ENCODE measurements at places on chromosomes 7 and 10.

DNA sequence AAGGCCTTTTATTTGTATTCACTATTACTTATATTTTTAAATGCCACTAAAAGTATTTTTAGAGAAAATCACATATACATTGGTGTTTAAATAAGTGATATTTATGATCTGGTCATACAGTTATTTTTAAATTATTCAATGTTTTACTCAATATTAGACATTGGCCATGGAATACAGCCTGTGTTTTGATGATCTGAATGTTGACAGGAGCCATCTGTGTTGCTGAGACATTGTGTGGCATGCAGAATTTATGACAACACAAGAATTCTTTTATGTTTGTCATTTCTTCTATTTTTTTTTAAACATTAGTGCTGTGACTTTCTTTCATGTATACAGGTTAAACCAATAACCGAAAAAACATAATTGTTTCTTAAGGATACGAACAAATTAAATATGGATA lies 156.2 kb downstream of the CCSER2 start:
- DNase-seq: no peak

GRCh38 chr10:26441491-26442214 lies 3.5 kb downstream of the APBB1IP start:
- DNase-seq: peak; percentile 94

DNA sequence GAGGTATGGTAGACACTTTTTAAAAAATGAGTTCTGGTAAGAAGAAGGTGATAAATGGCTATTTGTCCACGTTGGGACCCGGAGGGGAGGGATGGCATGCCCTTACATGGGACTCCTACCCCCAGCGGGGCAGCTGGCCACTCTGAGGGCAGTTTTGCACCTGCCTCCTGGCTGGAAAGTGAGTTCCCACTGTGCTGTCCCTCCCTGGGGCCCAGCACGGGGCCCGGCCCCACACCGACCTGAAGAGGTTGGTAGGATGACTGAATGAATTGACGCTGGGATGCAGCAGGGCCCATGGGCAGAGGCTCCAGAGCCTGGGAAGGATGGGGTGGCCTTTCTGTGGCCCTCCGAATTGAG lies 601 bp upstream of the AEBP1 start:
- DNase-seq: no peak

- DNase-seq: peak; percentile 97
These were observed at the start of gene FZD1 for GRCh38 chr7:91264046-91264923. FZD1 (plus strand) TSS chr7:91264433; CDS start chr7:91264881, 448 bp downstream.

DNA sequence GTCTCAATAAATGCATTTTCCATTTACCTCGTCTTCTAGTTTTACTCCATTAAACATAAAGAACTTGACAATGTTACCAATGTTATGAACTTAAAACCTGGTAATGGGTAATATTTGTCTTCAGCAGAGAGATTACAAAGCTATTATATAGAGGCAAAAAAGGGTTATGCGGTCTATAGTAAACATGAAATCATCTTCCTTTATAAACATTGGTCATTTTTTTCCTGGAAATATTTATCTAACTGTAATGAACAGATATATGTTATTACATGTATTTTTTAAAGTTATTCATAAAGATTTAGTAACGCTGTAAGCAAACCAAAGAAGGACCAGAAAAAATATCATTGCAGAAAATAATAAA lies 1.3 kb downstream of the VWDE start:
- no peak for DNase-seq

GRCh38 chr7:92303761-92304160 lies 58.0 kb downstream of the ANKIB1 start:
- DNase-seq: no peak

GRCh38 chr7:115728518-115728917 lies 302.0 kb downstream of the TFEC start:
- DNase-seq: no peak

DNA sequence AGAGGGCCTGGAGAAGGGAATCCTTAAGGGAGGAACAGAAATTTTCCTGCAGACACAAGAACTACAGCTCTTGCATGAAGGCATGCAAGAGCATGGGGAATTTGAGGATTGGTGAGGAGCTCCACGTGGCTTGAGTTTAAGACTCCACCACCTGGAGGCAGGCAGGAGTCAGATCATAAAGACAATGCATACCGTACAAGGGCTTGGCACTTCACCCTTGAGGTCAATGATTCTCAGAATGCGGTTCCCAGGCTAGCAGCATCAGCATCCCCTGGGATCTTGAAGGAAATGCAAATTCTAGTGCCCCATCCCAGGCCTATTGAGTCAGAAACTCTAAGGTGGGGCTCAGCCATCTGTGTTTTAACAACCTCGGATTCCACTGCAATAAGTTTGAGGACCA lies 143.8 kb downstream of the C7orf25 start:
- DNase-seq: no peak

GRCh38 chr10:47378606-47379444 lies 5.3 kb downstream of the ZNF488 start:
- no peak for DNase-seq

DNA sequence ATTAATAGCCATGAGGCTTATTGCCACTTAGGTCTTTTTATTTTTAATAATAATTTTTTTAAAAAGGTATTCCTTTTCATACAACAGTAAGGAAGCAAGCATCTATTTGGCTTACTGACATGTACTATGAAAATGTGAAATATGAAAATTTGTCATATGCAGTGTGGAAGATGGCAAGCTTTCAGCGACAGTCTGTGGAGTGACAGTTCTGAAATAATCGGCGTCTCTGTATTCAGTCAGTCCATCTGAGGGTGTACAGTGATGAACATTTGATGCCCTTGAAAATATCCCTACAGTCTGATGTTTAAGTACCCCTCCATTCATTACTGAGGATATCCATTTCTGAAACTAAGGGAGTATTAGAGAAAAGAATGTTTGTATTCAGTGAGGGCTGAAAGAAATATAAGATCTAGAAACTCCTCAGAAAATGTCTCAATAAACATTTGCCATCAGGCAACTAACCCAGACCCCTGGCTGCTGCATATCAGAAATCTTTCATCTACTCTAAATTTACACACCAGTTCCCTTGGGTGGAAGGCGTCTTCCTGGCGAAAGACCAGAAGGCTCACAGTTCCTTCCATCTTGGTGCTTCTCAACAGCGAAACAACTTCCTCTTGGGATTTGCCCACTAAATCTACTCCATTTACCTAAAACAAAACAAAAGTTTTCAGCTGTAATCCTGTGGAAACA lies 440.6 kb downstream of the PARD3 start:
- no peak for DNase-seq

DNA sequence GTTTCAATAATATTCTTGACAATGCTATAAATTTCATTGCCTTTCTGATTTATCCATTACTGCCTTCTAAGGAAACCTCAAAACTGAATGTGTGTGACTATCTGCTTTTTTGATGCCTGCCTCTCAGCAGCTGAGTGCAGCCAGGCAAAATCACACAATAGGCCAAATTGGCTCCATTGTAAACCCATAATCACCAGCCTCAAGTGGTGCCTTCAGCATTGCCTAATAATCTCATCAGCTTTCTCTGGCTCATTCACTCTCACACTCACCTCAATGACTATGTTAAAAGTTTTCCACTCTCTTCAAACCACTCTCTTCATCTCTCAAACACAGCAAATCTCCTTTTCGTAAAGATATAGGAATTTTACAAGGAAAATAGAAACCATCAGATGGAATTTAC lies 182.5 kb upstream of the COL1A2 start:
- DNase-seq: no peak

DNA sequence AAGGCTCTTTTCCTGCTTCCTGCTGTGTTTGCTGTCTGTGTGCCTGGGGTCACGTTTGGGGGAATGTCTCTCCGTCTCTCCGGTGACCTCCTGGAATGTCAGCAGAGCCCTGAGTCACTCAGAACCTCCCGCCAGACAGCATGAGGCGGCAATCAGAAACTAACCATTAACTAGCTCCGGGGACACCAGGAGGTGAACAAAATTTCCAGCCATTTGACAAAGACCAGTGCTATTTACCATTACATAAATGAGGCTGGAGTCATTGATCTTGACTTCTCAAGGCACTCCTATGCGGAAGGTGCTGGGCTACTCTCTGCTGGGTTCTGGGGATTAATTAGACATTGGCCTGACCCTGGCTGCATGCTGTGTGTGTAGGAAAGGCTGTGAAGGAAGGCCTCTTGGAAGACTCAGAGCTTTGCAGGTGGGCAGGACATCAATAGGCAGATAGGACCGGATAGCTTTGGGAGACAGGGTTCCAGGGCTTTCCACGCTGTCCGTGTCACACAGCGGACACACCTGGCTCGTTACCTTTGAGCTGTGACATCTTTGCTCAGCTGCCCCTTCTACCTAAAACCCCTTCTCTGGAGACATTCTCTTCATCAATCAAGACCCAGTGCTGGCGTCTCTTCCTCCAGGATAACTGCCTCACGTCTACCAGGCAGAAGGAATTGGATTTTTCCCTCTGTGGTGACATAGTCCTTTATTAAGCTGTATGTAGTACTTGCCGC lies 77.0 kb downstream of the PFKFB3 start:
- DNase-seq: peak; percentile 92

GRCh38 chr10:77187376-77187999 lies 450.1 kb downstream of the KCNMA1 start:
- DNase-seq: peak; percentile 22

GRCh38 chr10:102408131-102408727 lies 10.4 kb downstream of the PSD start:
- DNase-seq: no peak

DNA sequence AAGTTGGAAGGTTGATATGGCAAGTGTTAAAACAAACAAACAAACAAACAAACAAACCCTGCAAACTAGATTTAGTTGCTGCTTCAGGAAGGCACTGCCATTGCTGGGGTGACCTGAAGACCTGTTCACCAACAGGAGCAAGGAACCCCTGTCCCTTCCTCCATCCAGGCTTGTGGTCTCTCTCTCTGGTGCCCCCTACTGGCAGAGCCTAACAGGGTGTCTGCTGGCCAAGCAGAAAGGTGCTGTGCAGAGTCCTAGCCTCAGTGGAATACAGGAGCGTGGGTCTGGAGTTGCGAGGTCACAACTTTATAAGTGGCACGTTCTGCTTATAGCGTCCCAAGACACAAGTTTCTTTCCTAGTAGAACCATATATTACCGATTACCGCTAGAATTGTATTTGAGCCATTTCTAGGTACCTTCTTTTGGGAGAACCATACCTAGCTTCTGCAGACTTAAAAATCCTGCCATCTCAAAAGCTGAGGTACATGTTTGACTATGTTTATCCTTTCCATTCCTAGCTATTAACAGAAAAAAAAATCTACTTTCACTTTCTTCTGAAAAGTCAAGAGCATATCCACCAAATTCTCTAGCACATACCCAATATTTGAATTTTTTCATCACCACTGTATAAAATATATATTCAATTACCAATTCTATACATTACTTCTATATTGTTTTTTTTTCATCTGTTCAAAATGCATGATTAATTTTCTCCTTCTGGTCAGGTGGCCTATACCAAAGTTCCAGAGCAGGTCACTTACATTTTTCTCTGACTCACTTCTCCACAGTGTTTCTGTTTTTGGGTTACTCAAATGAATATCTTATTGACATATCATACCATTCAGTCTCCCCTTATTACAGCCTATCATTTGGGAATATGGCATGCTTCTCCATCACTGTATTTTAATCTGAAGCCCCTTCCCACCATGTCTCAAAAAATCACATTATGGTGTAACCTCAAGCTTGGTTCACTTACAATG lies 29.1 kb upstream of the CALD1 start:
- peak; percentile 48 for DNase-seq

DNA sequence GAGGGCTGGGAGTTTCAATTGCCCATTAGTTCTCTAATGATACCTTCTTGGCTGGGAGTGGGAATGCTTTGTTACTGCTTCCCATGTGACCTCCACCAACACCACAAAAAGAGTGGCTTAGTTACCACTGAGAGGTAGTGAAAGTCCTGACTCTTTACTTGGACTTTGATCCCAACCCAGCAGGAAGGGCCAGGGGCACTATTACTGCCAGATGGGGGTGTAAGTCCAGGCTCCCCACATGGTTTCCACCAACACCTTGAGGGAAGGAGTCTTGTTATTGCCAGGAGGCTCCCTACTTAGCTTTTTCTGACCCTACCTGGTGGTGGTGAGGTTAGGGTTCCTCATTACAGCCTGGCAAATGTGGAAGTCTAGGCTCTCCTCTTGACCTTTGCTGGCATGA lies 11.4 kb downstream of the GGCT start:
- DNase-seq: no peak

GRCh38 chr10:131689954-131690757 lies 210.7 kb upstream of the PPP2R2D start:
- DNase-seq: no peak

DNA sequence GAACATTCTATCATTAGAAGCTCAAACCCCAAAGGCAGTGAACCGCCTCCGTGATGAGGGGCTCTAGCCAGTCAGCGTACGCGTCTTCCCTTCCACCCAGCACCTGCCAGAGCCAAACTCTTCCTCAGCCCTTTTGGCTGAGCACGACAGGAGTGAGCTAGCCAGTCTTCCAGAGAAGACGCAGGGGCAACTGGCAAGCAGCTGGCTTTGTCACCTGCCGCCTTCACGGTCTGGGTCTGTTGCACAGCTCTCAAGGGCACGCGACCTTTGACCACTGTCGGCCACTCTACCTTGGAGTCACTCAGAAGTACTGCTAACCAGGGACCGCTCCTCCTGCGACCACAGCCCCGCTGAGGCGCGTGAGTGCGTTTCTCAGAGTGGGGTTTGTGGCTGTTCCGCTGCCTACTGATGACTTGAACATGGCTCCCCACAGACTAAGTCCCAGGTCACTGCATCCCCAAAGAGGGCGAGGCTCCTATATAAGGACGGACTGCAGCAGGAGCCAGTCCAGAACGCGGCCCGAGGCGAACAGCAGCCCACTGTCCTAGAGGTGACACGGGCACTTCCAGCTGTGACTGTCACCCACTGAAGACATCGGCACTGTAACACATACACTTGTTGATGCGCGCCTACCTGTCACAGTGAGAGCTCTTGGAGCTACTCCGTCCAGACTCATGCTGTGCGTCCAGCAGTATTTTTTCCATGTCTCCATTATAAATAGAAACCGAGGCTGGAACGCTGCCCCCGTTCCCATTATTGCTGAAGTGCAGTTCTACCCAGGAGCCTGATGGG lies 8.4 kb downstream of the BNIP3 start:
- DNase-seq: no peak

GRCh38 chr7:67550801-67551436 lies 554.3 kb downstream of the TYW1 start:
- DNase-seq: no peak

DNA sequence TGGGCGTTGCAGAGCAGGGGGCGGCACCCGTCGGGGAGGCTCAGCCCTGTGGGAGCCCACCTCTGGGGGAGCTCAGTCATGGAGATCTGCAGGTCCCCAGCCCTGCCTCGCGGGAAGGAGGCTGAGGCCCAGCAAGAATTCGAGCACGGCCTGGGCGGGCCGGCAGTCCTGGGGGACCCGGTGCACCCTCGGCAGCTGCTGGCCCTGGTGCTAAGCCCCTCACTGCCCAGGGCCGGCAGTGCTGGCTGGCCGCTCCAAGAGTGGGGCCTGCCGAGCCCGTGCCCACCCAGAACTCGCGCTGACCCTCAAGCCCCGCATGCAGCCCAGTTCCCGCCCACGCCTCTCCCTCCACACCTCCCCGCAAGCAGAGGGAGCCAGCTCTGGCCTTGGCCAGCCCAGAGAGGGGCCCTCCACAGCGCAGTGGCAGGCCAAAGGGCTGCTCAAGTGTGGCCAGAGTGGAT lies 76.2 kb downstream of the TMEM26 start:
- no peak for DNase-seq
